ENCODE measurements at places on chromosomes 16 and 17. TPM values are rescaled to one million over a fixed set of nuclear protein-coding genes. Genes with fewer than 3 reads are reported as not detected.

DNA sequence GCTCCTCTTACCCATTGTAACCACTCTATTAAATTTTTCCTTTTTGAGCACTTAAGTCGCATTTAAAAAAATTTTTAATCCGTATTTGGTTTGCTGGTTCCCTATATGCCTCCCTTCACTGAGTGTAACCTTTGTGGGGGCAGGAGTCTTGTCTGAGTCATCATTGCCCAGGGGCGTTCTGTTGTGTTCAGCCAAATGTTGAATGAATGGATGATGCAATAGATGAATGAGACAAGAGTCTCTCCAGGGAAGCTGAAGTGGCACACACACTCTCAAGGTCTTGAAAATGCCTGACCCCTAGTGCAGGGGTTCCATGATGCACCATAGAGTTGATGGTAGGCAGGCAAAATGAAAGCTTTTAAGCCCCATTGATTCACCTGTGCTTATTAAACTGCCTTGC, 123.0 kb upstream of the RBFOX1 start:
- no peaks in the 10 kb centered on the region for H3K36me3 ChIP-seq
- no peaks in the 10 kb centered on the region for H3K27me3 ChIP-seq
- no peak overlapping the region for H3K4me3 ChIP-seq

DNA sequence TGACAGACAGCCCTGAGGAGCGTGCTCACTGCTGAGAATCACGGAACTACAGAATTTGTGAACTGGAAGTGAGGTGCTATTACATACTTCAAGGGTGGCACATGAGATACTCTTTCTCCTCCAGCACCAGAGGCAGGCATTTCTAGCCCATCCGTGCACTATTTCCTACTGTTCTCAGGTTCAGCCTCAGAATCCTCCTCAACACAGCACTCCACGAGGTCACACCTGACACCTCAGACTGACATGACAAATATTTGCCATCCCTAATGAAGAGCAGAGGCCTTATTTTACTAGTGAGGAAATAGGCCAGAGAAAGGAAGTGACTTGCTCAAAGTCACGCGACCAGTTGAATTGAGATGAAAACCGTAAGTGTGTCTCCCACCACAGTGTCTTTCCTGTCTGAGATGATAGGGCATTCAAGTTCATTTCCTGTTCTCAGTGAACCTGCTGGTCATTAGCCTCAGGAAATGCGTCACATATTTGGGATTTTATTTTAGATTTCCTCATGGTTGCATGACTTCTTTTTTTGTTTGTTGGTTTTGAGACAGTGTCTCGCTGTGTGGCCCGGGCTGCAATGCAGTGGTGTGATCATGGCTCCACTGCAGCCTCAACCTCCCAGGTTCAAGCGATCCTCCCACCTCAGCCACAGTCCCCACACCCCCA, 23.6 kb downstream of the SEZ6 start:
- DNase-seq: peak; percentile 51
- peak overlapping the region; percentile 89 for H3K27ac ChIP-seq
- H3K36me3 ChIP-seq: no peaks in the 10 kb centered on the region
- no peaks in the 10 kb centered on the region for H3K27me3 ChIP-seq

DNA sequence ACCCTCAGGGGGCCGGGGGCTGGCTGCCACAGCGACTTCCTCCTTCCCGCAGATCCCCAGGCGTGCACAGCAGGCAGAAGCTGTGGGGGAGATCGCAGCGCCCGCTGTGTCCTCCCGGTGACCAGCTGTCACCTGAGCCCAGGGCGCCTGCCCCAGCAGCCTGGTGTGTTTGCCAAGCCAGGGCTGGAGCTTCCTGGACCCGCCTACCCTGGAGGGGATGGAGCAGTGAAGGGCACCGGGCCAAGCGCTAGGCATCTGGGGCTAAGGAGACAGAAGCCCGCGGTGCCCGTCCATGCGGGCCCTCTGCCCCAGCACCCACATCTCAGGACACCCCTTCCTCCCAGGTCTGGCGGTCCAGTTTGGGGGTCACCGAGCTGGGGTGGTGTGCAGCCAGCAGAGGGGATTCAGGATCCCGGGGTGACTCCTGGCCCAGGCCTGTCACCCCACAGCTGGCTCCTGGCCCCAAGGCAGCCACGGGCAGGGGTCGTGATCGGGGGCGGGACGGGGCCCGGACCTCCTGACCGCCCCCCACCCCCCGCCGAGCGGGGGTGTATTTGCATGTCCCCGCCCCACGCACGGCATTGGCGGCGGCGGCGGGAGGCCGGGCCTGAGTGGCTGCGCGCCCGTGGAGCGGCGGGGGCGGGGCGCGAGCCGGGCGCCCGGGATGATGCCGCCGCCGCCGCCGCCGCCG, at the start of gene RAB26:
Gene RAB26, plus strand, starts transcription at position 645 of the 691 bp plus-strand sequence. CDS start 159 bp downstream, outside the sequence.
- peaks cover 39% of the 10 kb centered on the region for H3K27me3 ChIP-seq
- H3K4me1 ChIP-seq: peaks cover 53% of the 10 kb centered on the region
- H3K36me3 ChIP-seq: peaks cover 3% of the 10 kb centered on the region
- H3K4me3 ChIP-seq: peak within 1 kb of the TSS; percentile 62
- H3K27ac ChIP-seq: no peak within 1 kb of the TSS

GRCh38 chr16:19138601-19139000, 24.8 kb downstream of the ITPRIPL2 start:
- no peak for DNase-seq
- no peak overlapping the region for H3K4me3 ChIP-seq
- no peaks in the 10 kb centered on the region for H3K27me3 ChIP-seq
- H3K36me3 ChIP-seq: no peaks in the 10 kb centered on the region
- H3K27ac ChIP-seq: no peak overlapping the region

- peaks cover 23% of the 10 kb centered on the region for H3K27me3 ChIP-seq
- peaks cover 16% of the 10 kb centered on the region for H3K4me1 ChIP-seq
- H3K36me3 ChIP-seq: no peaks in the 10 kb centered on the region
Observed at GRCh38 chr16:1003391-1004347, 22.1 kb downstream of the SOX8 start.

- DNase-seq: no peak
- no peaks in the 10 kb centered on the region for H3K27me3 ChIP-seq
- H3K36me3 ChIP-seq: no peaks in the 10 kb centered on the region
- H3K4me1 ChIP-seq: no peaks in the 10 kb centered on the region
Observed at GRCh38 chr16:12390644-12391043, 413.0 kb downstream of the CPPED1 start.

DNA sequence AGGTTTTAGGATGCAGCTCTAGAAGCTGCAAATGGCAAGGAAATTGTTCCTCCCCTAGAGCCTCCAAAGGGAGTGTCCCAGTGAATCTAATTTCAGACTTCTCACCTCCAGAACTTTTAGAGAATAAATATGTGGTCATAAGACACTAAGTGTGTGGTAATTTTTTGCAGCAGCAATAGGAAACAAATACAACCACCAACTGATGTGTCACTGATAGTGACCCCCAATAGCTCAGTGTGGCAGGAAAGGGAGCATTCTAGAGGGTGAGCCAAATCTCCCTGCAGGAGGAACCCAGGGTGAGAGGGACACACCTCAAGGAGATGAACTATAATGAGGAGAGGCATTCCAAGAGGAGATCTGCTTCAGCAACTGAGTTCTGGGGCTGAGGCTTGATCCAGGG, 4.1 kb downstream of the CCL4L2 start:
- no peaks in the 10 kb centered on the region for H3K4me1 ChIP-seq
- no peaks in the 10 kb centered on the region for H3K36me3 ChIP-seq
- no peak for DNase-seq
- no peak overlapping the region for H3K27ac ChIP-seq

GRCh38 chr17:64196601-64197000, 66.5 kb downstream of the TEX2 start:
- no peak overlapping the region for H3K4me3 ChIP-seq
- H3K27ac ChIP-seq: no peak overlapping the region
- H3K4me1 ChIP-seq: peaks cover 2% of the 10 kb centered on the region
- H3K27me3 ChIP-seq: no peaks in the 10 kb centered on the region
- H3K36me3 ChIP-seq: no peaks in the 10 kb centered on the region

GRCh38 chr16:25198021-25198420, 18.7 kb upstream of the AQP8 start:
- no peaks in the 10 kb centered on the region for H3K27me3 ChIP-seq
- no peaks in the 10 kb centered on the region for H3K4me1 ChIP-seq
- DNase-seq: no peak
- H3K27ac ChIP-seq: no peak overlapping the region

GRCh38 chr17:5699814-5700213, 115.5 kb upstream of the NLRP1 start:
- no peaks in the 10 kb centered on the region for H3K4me1 ChIP-seq
- H3K4me3 ChIP-seq: no peak overlapping the region
- H3K27me3 ChIP-seq: peaks cover 25% of the 10 kb centered on the region
- H3K36me3 ChIP-seq: no peaks in the 10 kb centered on the region
- H3K27ac ChIP-seq: no peak overlapping the region
- DNase-seq: no peak

- DNase-seq: no peak
- H3K27ac ChIP-seq: no peak overlapping the region
- H3K4me3 ChIP-seq: no peak overlapping the region
- no peaks in the 10 kb centered on the region for H3K27me3 ChIP-seq
Observed at GRCh38 chr17:13753154-13753553, 151.4 kb upstream of the HS3ST3A1 start.

- no peaks in the 10 kb centered on the region for H3K4me1 ChIP-seq
- no peak overlapping the region for H3K4me3 ChIP-seq
- no peaks in the 10 kb centered on the region for H3K27me3 ChIP-seq
- no peak overlapping the region for H3K27ac ChIP-seq
- no peaks in the 10 kb centered on the region for H3K36me3 ChIP-seq
Observed at GRCh38 chr17:34098699-34099098, 156.4 kb upstream of the CCL2 start.

DNA sequence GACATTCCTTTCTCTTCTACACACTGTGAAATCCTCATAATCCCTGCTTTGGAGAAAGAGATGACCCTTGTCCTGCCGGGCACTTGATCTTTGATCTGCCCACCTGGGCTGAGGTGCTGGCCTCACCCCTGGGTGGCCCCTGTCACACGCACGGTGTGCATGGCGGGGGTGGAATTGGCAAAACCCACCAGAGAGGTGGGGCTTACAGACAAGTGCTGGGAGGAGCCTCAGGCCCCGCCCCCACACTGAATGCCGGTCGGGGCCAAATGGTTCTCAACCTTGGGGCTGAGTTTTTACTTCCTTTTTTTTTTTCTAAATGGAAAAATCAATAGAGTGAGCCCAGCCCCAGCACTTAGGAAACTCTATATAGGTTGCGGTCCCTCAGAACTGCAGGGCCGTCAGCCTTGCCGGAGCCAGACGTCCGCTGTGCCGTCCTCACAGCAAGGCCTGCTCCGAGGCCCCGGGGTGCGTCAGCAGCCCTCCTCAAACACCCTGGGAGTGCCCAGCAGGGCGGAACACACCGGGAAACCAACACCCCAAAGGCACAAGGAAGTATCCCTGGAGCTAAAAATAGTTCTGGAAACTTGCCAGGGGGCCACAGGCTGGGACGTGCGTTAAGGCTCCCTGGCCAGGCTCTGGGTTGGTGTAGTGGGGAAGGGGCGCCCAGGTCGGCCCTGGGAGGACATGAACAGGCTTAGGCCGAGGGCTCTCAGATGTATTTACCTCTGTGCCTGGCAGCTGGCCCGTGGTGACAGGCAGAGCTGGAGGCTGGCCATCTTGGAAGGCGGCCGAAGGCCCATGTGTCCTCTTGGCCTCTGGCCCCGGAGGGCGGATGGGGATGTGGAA, 11.0 kb downstream of the GPRC5C start:
- peak overlapping the region; percentile 54 for H3K4me3 ChIP-seq
- no peak overlapping the region for H3K27ac ChIP-seq
- no peaks in the 10 kb centered on the region for H3K36me3 ChIP-seq
- DNase-seq: no peak
- H3K4me1 ChIP-seq: peaks cover 2% of the 10 kb centered on the region
- H3K27me3 ChIP-seq: peaks cover 60% of the 10 kb centered on the region

DNA sequence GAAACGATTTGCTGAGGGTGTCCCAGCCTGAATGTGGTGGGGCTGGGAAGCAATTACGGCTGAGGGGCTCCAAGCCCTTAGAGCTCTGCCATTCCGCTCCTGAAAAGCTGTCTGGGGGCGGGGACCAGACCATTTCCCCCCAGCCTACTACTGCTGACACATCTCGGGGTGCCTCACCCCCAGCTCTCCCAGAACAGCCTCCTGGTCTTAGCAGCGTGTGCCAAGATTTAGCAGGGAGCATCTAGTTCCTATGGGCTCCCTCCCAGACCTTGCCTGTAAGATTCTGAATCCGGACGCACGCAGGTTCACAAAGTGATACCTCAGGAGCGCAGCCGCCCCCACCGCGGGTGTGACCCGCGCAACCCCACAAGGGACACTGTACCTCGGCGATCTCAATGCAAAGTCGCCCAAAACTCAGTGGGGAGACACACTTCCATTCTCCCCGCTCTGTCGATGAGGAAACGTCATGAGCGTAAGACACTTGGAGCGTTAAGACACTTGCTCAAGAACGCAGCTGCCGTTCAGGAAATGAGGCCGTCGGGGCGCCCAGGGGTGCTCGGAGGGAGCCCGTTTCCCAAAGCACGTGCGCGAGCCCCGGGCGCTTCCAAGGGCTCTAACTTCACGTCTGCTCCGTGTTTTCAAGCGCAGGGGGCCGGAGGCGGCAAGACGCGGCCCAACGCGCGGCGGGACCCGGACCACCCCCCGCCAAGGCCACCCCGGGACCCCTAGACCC, 629 bp downstream of the GEMIN4 start:
- peak overlapping the region; percentile 83 for H3K4me3 ChIP-seq
- H3K36me3 ChIP-seq: peaks cover 13% of the 10 kb centered on the region
- peak; percentile 60 for DNase-seq
- H3K27ac ChIP-seq: no peak overlapping the region

DNA sequence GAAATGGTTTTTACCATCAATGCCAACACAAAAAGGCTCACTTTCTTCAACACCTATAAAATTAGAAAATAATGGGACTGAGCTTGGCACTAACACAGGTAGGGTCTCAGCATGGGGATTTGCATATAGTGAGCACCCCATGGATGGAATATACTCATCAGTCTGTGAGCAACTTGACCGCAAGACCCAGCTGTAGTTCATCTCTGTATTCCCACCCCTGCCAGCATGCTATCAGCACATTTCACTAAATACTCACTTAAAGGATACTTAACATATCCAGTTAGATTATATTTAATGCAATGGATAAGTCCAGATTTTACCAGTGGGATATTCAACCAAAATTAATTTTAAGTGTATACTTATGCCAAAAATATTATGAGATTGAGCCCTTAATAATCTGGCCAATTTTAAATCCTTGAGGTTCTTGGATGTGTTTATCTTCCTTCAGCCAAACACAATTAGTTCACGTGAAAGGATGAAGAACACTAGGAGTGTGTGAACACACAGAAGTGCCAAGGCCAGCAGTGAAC, 66.7 kb downstream of the C16orf95 start:
- no peaks in the 10 kb centered on the region for H3K27me3 ChIP-seq
- DNase-seq: no peak
- no peaks in the 10 kb centered on the region for H3K4me1 ChIP-seq
- H3K27ac ChIP-seq: no peak overlapping the region

- H3K27ac ChIP-seq: peak overlapping the region; percentile 97
- H3K4me1 ChIP-seq: peaks cover 79% of the 10 kb centered on the region
- no peaks in the 10 kb centered on the region for H3K27me3 ChIP-seq
Observed at GRCh38 chr16:4505356-4506147, 29.4 kb downstream of the HMOX2 start.

The MT1G gene
- total RNA-seq: not detected

The NACA2 gene
- total RNA-seq: not detected

The HS3ST4 gene
- not detected for total RNA-seq

The TBC1D3 gene
- total RNA-seq: 8.8 TPM

The DNAI2 gene
- 0.80 TPM for total RNA-seq

The GFER gene
- 31.9 TPM for total RNA-seq

The CDH1 gene
- 0.54 TPM for total RNA-seq

The USP43 gene
- 0.35 TPM for total RNA-seq

The ITGAD gene
- total RNA-seq: not detected
